ENCODE measurements at places on chromosomes 2 and 18. TPM values are rescaled to one million over a fixed set of nuclear protein-coding genes. Genes with fewer than 3 reads are reported as not detected.

DNA sequence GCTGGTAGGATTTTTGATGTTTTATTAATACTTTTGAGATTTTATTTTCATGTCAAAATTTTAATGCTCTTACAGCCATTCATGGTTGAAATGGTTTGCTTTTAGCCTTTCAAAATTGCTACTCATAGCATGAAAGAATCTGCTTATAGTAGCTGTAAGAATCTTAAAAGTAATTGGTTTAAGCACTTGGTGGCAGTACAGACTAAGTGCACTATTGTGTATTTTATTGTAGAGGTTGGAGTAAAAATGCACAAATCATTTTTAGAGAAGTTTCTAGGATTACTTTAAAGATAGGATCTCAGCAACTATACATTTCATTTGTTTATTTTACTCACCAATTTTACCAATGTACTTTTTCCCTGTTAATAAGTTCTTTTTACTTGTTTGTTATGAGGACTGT, 205.8 kb downstream of the SPAG16 start:
- DNase-seq, result no peak

- DNase-seq, result no peak
Observed at GRCh38 chr2:160087854-160088745, 25.7 kb upstream of the PLA2R1 start.

The SFXN5 gene
- 29.8 TPM for total RNA-seq

- no peak for DNase-seq
Observed at GRCh38 chr2:188235364-188235763, 56.3 kb upstream of the GULP1 start.

The RFX8 gene
- total RNA-seq, result 5.0 TPM

GRCh38 chr2:219634171-219634940, 6.9 kb downstream of the SLC4A3 start:
- peak; percentile 2 for DNase-seq

GRCh38 chr2:196241175-196241574, 69.8 kb upstream of the STK17B start:
- no peak for DNase-seq

DNA sequence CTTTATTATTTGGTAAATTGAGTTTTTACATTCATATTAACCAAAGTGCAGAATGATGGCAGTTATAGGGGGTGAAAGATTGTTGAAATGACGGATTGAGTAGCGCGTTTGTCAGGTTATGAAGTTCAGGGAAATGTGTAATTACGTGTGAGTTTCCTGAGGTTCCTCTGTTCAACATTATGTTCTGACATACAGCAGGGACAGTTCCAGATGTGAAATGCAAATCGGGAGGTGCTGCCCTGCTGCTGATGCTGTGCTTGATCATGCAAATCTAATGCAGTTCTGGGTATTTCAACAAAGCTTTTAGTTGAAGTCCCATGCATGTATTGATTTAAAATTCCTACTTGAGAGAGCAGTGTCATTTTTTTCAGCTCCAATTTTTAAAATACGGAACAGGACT, 57.9 kb downstream of the CDH7 start:
- DNase-seq, result no peak

- no peak for DNase-seq
Observed at GRCh38 chr2:215293879-215294278, 18.0 kb upstream of the ATIC start.

- no peak for DNase-seq
Observed at GRCh38 chr2:152445791-152446201, 110.8 kb downstream of the FMNL2 start.

The COLEC11 gene
- 2.3 TPM for total RNA-seq

GRCh38 chr2:119864318-119864717, 104.6 kb downstream of the PTPN4 start:
- DNase-seq, result no peak

The ZNF236 gene
- total RNA-seq, result 19.4 TPM

The MYL1 gene
- total RNA-seq, result not detected

The ERFE gene
- total RNA-seq, result 0.41 TPM

The MLPH gene
- total RNA-seq, result 0.36 TPM

- DNase-seq, result no peak
Observed at GRCh38 chr2:102001767-102002142, 10.0 kb downstream of the IL1R2 start.

DNA sequence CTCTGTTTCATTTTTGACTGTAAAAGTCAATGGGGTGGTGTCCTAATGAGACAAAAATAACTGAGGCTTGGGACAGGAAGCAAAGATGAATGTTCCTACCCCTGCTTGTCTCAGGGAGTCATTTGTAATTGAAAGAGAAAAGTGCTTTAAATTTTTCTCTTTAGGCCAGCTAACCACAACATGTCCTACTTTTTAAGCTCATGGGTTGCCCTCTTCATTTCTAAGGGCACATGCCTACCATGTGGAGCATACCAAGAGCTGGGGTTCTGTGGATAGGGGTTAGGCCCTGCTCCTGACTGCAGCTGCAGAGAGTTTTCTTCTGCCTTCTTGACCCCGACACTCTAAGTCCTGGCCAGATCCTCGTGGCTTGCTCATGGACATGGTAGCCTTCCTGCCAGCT, 96.8 kb upstream of the ARL4C start:
- no peak for DNase-seq

DNA sequence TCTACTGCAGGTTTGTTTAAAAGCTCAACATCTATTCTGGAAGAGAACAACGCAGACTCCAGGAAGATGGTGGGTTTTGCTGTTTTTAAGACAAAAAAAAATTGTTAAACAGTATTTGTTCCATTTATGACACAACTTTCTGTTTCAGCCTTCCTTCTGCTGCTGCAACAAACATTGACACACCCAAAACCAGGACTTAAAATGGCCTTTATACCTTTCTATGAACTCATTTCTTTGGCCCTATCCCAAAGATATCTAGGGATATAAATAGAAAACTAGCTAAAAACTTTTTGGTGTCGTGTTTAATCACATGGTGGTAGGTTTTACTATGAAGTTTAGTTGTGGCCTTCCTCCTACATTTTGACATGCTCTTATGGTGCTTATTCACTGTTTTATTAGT, 964 bp upstream of the GALNT3 start:
- no peak for DNase-seq

The IL1R1 gene
- total RNA-seq, result 1.0 TPM

DNA sequence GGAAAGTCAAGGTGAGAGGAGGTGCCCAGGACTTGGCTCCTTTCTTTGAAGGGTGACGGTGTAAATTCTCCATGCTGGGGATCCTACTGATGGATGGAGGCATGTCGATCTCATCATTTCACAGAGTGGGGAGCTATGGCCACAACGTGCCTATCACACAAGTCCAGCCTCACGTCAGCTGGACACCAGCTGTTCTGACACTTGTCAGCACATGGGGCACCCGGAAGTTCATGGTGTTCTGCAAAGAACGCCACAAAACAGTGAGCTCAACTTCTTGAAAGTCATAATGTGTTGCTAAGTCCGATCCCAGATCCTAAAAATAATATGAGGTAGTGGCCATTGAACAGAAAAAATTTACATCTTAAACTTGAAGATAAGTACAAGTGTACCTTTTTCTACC, 12.3 kb downstream of the PAX8 start:
- no peak for DNase-seq

DNA sequence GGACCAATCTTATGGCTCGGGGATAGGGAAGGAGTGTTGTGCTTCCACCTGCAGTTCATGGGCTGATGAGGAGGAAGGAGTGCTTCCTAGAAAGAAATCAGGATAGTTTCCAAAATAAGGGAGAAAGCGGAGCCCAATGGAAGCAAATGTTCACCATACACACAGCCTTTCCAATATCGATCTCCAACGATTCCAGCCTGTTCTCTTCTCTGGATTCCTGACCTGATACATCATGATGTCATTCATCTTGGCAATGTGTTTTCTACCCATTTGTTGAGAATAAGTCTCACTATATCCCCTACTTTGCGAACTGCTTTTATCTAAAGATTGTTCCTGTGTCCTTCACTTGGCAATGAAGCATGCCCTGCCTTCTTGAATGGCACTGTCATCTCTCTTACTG, 205.3 kb upstream of the SIX2 start:
- DNase-seq, result no peak

GRCh38 chr2:12251749-12252148, 465.0 kb upstream of the TRIB2 start:
- DNase-seq, result no peak

DNA sequence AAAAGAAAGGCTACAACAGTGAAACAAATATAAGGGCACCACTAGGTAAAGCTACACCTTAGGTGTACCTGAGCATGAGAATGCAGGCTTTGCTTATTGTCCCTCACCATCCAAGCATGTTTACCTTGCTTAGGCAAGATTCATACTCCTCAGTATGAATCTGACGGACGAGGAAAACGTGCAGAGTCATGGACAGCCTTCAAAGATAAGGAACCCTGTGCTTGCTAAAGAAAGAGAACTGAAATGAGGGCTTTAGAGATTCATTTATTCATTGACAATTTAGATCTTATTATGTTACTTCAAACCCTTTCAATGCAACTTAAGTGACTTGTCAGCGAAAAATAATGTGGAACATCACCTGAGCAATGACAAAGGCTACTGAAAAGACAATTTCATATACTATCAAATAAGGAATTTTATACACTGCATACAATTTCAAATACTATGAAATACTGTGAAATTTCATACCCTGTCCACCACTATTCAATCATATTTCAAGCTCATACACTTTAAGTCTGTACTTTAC, 21.7 kb downstream of the CLASP1 start:
- DNase-seq, result no peak

DNA sequence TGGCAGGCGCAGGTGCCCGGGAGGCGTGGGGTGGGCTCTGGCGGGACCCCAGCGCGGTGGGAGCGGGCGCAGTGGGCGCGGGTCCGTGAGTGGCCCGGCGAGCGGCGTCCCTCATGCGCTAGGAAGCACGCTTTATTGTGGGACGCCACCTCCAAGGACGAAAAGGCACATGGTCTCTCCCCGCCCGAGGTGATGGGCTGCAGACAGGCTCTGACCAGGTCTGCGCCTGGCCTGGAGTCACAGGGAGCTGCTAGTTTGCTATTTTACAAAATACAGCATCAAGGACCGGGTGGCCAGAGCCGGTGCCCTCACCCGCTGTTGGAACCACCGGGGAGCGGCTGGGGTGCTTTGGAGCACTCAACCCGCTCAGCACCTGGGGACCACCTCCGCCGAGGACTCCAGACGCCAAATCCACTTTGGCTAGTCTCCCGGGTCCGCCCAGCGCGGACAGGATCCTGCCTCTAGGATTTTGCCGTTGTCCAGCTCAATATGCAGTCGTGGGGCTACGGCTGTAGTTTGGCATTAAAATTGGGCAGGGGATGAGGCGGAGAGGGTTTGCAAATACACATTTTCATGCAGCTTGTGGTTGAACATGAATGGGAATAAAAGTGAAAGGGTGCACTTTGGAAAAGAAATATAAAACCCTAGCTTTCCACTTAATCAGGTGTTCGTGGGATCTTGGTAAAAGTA, 65.4 kb downstream of the LRRFIP1 start:
- no peak for DNase-seq

The RAB27B gene
- 0.41 TPM for total RNA-seq

DNA sequence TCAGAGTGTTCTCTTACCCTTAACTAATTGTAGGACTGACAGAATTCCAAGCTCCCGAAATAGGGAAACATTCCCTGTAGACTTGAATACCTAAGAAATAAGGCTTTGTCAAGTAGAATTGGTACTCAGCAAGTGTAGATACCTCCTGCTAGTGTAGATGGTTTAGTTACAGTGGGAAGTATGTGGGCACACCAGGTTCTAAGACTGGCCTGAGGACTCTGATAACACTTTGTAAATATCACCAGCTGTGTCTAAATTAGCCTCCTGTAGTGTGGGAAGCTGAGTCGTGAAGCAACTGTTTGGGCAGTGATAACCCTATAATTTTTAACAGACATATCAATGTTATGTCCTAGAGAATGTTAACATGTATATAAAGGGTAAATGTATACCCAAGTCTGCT, 304.5 kb downstream of the SLC8A1 start:
- DNase-seq, result no peak

- DNase-seq, result no peak
Observed at GRCh38 chr2:64799592-64800252, 146.0 kb upstream of the SERTAD2 start.
